AG08396 (cell line): ENCODE measurements at places on chromosomes 7 and 10.

- no peak for DNase-seq
Observed at GRCh38 chr7:52344015-52344414, 691.4 kb upstream of the POM121L12 start.

GRCh38 chr10:26222563-26222962, 6.0 kb downstream of the GAD2 start:
- DNase-seq, result no peak

GRCh38 chr10:110460111-110460809, 37.4 kb upstream of the DUSP5 start:
- DNase-seq, result no peak

DNA sequence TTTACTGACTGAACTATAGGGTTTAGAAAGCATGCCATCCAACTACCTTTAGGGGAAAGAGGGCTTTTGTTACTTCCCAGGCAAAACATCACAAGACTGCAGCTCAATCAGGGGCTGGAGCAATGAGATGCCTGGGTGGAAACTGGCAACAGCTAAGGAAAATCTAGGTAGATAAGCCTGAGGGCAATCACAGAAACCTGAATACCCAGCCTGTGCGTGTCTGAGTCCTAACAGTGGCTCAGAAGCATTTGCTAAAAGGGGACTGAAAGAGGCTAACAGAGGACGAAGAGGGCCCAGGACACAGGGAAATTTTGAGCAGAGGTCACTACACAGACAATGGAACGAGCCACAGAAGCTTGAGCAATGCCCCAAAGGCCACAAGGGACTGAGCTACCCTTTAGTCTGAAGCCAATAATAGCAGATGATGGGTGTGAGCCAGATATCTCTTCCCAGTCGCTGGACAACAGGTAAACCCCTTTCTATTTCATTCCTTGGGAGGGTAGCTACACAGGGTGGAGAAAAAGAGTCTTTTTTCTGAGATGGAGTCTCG, 79.1 kb downstream of the ITGA8 start:
- DNase-seq, result no peak

- no peak for DNase-seq
Observed at GRCh38 chr7:99828811-99829210, 998 bp downstream of the CYP3A43 start.

GRCh38 chr10:84291384-84291783, 37.0 kb upstream of the CCSER2 start:
- DNase-seq, result peak; percentile 68

- no peak for DNase-seq
Observed at GRCh38 chr10:52110576-52110975, 203.5 kb upstream of the DKK1 start.

DNA sequence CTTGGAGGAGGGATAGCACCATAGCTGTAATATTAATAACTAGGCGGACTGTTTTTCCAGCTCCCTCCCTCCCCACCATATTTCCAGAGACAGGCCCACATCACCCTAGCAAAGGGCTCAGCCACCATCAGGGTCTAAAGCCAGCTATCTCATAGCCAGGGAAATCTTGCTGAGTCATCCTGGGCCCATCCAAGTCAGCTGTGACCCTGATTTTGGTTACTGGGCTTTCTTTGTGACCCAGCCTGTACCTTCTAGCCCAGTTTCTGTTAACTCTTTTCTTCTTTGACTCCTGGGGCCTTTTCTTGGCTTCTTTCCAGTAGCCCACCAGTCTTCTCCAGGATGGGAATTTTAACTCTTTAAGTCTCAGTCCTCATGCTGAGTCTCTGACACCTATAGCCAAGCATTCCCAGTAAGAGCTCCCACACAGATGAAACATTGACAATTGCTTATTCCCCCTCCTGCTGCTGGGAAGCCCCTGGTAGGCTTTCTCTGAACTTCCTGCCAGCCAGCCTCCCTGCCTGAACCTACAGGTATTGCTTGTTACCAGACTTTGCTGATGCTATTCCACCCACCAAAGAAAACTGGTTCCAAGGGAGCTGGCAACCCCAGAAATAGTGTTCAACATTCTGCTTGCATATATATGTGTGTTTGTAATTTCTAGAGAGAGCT, 34.8 kb upstream of the ADO start:
- no peak for DNase-seq

DNA sequence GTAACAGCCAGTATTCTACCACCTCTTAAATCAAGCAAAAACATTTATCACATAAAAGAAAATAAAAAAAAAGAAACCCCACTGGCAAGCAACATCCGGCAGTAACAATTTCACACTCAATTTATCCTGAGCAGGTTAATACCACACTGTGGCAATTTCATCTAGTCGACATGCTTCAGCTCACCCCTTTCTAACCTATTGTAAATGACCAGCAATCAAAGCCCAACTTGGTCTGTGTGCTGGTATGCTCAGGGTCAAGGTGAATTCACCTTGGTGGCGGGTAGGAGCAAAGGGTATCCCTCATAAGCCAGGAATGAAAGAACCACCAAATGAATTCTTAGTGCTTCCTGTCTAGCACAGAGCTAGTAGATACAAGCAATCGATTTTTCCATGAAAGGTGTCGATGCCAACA, 109.1 kb upstream of the AFAP1L2 start:
- DNase-seq, result no peak

DNA sequence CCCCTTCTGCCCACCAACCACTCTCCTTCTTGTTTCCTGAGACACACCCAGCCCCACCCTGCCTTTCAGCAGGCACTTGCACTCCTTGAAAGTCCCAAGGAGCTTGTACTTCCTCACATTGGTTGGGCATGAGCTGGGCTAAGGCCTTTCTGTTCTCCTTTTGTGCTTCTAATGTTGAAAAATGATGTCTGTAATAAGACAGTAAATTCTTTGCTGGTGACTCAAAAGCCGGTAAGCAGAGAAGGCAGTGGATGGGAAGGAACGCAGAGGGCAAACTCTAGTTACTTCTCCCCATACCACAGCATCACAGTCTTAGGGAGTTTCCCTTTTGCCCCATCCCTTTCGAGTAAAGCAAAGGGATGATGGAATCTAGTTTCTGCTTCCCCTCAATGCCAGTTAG, 185.6 kb downstream of the PLXNA4 start:
- DNase-seq, result peak; percentile 39

GRCh38 chr7:98831641-98832221, 38.1 kb downstream of the TMEM130 start:
- peak; percentile 29 for DNase-seq
